ENCODE measurements at places on chromosomes 7 and 10.

GRCh38 chr7:132463922-132464321 lies 112.3 kb downstream of the PLXNA4 start:
- H3K27ac ChIP-seq: no peak overlapping the region
- no peaks in the 10 kb centered on the region for H3K27me3 ChIP-seq
- no peaks in the 10 kb centered on the region for H3K36me3 ChIP-seq

DNA sequence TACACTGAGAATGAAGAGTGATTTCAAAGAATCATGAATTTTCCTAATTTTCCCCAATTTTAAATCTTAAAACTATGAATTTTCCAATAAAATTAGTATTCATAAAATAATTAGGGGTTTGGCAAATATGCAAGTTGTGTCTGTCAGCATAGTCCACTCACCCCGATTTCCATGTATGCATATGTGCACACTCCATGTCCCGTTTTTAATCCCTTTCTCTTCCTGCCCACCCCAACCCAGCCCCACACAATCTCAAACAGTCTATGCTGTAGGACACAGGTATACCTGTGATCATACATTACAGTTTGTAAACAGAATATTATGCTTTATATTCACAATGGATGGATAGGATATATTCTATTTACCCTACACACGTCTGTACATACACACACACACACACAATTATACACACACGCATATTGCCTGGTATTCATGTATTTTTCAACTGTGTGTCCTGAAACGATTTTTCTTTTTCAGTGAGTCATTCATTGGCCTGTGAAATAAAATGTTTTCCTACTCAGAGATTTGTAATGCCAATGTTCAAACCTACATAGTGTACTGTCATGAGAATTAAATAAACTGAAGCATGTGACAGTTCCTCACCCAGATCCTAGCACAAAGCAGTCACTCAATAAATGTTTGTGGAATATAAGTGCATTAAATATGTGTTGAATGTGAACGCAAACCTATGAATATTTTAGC lies 144.3 kb downstream of the PDE1C start:
- no peak overlapping the region for H3K27ac ChIP-seq
- no peak overlapping the region for H3K4me3 ChIP-seq
- H3K27me3 ChIP-seq: no peaks in the 10 kb centered on the region
- H3K4me1 ChIP-seq: no peaks in the 10 kb centered on the region
- H3K36me3 ChIP-seq: no peaks in the 10 kb centered on the region

DNA sequence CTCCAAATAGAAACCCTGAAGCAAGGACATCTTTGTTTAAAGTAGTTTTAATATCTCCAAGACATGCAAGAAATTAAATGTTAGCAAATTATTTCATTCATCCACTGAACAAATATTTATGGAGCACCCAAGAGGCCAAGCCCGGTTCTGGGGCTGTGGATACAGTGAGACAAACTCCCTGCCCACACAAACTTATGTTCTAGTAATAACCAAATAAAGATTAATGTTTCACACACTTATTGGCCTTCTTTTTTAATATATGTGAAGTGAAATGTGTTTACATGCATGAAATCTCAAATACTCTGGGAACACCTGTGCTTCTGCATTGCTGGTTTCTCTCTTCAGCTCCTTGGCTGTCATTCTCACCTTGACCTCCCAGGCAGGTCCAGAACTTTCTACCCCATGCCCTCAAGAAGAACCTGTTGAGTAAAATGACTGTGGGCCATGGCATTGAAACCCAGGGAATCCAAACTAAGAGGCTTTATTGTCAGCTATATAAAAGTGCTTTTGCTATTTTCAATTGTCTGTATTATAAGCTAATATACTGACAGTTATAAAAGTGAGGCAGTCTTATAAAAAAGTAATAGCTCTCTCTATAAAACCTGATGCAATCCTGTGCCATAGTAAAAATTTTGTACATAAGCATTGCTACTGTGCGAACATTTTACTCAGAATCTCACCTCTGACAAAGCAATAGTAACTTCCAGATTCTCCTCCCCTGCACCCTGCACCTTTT lies 43.7 kb downstream of the SVIL start:
- DNase-seq: no peak
- H3K4me1 ChIP-seq: no peaks in the 10 kb centered on the region
- H3K27ac ChIP-seq: no peak overlapping the region
- H3K4me3 ChIP-seq: no peak overlapping the region
- no peaks in the 10 kb centered on the region for H3K27me3 ChIP-seq
- H3K36me3 ChIP-seq: no peaks in the 10 kb centered on the region

GRCh38 chr10:131738396-131738735 lies 162.4 kb upstream of the PPP2R2D start:
- H3K27ac ChIP-seq: no peak overlapping the region
- no peaks in the 10 kb centered on the region for H3K4me1 ChIP-seq
- no peak overlapping the region for H3K4me3 ChIP-seq
- no peak for DNase-seq
- no peaks in the 10 kb centered on the region for H3K27me3 ChIP-seq
- H3K36me3 ChIP-seq: no peaks in the 10 kb centered on the region

GRCh38 chr7:28704706-28705105 lies 253.4 kb downstream of the TRIL start:
- H3K4me1 ChIP-seq: peaks cover 18% of the 10 kb centered on the region
- H3K36me3 ChIP-seq: no peaks in the 10 kb centered on the region
- DNase-seq: peak; percentile 43
- H3K27me3 ChIP-seq: no peaks in the 10 kb centered on the region
- H3K27ac ChIP-seq: no peak overlapping the region

All from Karpas-422 (cell line).